NB4 (cell line): ENCODE measurements at places on chromosomes 3 and 15.

- no peak for DNase-seq
Measured at GRCh38 chr3:183285318-183285717, 32.3 kb downstream of the B3GNT5 start.

- no peak for DNase-seq
Measured at GRCh38 chr3:61226166-61226686, 25.0 kb downstream of the FHIT start.

DNA sequence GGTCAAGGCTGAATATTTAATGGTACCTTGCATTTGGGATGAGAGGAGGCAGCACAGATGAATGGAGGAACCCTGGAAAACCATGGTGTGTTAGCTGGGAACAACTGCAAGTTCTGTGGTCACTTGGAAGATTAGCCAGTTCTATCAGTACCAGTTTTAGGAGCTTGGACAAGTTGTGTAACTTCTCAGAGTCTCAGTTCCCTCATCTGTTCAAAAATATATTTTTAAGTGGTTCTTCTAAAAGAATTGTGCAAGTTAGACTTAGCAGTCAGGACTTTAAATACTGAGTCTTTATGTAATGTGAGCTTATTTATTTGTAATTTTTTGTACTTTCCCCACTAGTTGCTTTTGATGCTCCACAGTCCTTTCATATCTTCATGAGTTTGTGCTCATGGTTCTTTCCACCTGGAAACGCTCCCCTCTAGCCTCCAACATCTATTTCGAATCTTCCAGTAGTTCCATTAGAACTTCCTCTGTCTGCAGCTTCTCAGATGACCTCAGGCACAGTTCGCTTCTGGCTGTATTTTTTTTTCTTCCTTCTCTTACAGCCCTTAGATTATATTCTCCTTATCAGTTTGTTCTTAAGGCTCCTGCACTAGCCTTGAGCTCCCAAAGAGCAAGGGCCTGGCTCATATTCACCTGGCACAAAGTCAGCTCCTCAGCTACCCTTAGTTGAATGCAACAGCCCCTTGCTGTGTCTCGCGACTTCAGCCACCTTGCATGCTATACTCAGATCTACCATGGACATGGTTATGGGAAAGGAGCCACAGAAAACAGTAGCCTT lies 27.1 kb downstream of the ITPR1 start:
- no peak for DNase-seq

- DNase-seq: no peak
Measured at GRCh38 chr15:90425726-90426346, 37.8 kb downstream of the IQGAP1 start.

- DNase-seq: no peak
Measured at GRCh38 chr3:134339331-134339730, 34.9 kb downstream of the AMOTL2 start.

DNA sequence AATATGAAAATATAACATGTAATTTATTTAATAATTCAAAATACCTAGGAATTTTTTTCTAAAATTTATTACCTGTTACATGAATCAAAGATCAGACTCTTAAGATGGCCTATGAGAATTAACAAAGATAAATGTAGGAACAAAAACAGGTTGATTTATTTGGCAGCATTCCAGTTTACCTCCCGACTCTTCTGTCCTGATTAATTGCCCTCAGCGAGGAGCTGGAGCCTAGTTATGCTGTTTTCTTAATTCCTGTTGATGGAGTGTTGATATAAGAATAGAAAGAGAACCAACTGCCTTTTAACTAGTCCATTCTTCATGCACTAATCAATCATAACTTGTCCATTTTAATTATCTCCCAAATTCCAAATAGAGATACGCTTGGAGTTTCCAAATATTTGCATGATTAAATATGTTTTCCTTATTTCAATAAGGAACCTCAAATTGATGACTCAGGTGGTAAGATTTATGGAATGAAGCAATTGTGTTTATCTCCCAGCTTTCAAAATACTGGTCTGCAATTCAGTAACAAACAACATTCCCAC lies 10.6 kb upstream of the CPB1 start:
- DNase-seq: no peak

DNA sequence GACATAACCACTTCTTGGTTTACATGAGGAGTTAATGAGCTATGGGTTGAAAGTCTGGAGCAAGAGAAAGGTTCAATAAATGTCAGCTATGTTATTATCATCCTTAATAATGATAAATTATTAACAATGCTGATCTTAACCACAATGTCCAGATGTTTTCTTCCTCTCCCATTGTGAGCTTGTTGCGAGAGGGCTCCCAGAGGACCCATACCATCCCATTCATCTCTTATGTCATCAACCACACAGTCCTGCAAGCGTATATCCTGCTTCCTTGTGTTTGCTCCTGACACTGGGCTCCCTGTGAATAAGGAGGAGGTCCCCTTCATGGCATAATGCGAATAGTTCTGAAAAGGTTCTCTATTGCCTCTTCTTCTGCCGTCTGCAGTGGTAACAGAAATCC lies 266.8 kb downstream of the TLE3 start:
- peak; percentile 34 for DNase-seq

DNA sequence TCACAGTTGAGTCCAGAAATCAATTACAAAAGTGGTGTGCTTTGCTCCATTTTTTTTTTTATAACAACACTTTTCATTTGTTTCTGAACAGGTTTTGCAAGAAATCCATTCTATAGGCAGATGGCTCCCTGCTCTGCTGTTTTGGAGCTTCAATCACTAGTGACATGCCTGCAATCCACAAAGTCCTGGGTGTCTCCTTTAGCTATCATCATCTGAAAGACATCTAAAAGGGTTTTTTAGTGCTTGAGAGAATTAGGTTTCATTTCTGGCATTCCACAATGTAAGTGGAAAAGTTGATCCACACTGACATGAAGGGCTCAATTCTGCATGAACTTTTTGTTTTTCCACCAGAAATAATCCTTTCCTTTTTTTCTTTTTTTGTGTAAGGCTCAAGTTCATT lies 24.0 kb upstream of the MEIS2 start:
- no peak for DNase-seq

- DNase-seq: no peak
Measured at GRCh38 chr15:55652359-55652758, 64.2 kb upstream of the PYGO1 start.

- DNase-seq: no peak
Measured at GRCh38 chr3:19757773-19758172, 176.2 kb downstream of the EFHB start.

GRCh38 chr15:73118055-73118454 lies 65.8 kb downstream of the NEO1 start:
- no peak for DNase-seq

GRCh38 chr3:99579246-99579645 lies 59.1 kb upstream of the COL8A1 start:
- no peak for DNase-seq

- no peak for DNase-seq
Measured at GRCh38 chr3:40265181-40265580, 44.3 kb upstream of the EIF1B start.
